ENCODE measurements at places on chromosomes 12 and 14.

GRCh38 chr14:105087308-105087962, 22.2 kb upstream of the GPR132 start:
- DNase-seq, result no peak

DNA sequence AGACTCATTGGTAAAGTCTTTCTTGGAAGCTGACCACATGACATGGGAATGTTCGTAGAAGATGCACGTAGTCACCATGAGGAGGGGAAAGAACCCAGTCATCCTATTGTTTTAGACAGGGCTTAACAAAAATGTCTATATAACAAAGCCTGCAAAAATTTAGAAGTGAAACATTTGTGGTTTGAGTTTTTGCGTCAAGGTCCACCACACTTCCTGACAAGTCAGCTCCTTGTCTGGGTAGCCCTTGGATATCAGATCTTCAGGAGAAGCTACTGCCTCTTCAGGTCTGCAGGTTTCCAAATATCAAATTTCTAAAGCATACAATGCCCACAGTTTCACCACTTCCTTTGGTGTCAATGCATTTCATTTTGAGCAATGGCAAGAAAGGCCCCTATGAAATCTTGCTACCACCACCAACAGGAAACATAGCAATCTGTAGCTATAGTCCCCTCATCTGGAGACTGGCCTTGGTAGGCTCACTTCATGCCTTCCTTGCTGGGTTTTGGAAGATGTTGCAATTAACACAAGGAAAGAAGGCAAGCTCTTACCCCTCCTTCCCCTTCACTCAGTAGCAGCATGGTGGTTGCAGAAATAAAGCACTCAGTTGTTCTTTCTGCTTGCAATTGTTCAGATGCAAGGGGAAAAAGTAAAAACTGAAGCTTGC, 235.2 kb downstream of the PCNX1 start:
- DNase-seq, result no peak

- no peak for DNase-seq
Measured at GRCh38 chr12:116525418-116526001, 33.7 kb upstream of the MAP1LC3B2 start.

DNA sequence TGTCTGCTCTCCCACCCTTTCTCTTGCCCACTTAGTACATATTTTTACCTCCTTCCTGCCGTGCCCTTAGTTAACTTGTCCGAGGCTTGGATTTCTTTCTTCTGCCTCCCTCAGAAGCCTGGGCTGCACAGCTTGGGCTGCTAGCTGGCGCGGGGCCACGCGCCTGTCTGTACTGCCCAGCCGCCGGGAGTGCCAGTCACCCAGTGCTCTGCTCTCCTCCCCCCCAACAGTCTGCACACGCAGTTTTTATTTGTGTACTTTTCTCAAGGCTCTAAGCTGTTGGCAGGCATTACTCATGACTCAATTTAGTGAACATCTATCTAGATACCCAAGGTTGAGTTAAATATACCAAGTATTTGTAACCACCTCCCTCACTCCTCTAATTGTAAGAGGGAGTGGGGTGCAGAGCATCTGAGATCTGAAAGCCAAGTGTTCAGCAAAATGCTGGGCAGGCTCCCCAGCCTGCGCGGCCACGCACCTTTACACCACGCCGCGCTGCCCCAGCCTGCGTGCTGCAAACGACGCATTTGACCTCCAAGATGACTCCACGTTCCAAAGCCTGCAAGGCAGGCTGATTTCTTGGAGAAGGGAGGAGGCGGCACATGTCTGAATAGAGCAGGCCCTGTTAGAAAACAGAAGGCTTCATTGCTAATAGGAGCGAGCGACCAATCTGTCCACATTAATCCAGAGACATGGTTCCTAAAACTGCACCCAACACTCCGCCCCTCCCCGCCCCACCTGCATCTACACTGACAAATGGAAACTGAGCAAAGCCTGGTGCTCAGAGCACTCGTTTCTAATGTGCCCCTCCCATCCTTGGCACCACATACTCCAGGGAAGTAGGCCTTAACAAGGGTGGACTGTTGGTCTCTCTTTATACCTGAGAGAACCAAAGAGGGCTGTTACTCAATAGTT, 18.2 kb upstream of the CACNA2D4 start:
- no peak for DNase-seq

DNA sequence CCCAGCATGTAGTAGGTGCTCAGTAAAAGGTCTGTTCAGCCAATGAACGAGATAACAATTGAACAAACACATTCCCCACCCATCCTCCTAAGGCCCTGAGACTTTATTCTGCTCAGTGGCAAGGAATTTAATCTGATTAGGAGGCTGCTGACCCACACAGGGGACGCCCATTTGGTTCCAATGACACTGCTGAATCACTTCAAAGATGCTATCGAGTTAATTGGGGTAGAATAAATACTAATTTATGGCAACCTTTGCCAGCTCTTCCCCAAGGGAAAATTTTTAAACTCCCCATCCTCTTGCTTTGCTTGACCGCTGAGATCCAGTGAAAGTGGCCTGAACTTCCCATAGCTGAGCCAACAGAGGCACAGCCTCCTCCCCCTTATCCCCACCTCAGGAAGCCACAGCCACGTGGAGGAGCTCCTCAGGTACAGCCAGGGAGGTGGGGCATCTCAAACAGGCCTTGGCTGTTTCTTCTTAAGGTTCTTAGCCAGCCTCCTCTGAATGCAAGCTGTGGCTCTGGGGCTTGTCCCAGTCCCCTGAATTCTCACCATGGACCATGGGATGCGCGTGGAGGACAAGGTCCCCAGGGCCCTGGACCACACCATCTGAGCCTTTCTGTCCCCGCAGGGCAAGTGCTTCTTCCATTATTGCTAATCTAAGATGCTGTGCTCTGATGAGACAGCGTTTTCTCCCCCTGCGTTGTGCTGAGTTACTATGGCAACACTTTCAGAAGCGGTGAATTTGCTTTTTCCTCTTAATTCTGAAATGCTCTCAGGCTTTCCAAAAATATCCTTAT, 26.7 kb downstream of the C14orf132 start:
- DNase-seq, result no peak

DNA sequence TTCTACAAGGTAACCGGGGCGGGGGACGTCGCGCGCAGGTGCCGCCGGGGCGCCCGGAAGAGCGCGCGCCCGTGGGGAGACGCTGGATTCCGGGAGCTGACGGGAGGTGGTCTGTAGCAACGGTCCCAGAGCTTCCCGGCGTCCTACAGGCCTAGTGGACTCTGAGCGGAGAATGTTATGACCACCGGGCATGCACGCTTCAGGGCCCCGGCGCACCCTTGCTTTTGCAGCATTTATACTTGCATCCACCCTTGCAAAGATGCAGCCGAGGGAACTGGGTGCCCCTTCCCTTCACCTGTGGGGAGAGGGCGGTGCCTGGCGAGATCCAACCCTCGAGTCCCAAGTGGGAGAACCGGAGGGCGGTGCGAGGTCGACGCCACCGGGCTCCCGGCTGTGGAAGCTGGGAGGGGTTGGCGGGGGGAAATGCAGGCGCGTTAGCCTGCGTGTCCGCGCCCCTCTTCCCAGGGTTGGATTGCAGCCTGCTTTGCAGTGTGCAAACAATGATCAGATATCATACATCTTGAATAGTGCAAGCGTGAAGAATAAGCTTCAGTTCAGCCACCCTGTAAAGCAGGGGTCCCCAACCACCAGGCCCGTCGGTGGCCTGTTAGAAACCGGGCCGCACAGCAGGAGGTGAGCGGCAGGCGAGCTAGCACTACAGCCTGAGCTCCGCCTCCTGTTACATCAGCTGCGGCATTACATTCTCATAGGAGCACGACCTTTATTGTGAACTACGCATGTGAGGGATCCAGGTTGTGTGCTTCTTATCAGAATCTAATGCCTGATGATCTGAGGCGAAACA, 576 bp downstream of the ERP29 start:
- peak; percentile 47 for DNase-seq

DNA sequence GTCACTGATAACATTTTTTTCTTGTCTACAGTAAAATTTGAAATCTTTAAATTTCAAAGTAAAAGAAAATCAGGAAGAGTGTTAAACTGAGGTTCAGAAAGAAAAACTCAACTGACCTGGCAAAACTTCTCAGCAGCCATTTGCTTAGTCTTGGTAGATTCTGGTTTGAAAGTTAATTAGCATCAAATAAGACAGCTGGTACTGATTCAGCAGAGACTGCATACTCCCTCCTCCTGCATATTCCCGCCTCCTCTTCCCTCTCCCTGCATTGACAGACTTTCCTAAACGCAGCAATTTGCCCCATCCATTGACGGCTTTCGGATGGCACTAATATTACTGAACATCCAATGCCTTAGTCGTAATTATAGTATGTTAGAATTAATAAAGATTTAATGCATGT, 520.8 kb downstream of the FLRT2 start:
- no peak for DNase-seq

DNA sequence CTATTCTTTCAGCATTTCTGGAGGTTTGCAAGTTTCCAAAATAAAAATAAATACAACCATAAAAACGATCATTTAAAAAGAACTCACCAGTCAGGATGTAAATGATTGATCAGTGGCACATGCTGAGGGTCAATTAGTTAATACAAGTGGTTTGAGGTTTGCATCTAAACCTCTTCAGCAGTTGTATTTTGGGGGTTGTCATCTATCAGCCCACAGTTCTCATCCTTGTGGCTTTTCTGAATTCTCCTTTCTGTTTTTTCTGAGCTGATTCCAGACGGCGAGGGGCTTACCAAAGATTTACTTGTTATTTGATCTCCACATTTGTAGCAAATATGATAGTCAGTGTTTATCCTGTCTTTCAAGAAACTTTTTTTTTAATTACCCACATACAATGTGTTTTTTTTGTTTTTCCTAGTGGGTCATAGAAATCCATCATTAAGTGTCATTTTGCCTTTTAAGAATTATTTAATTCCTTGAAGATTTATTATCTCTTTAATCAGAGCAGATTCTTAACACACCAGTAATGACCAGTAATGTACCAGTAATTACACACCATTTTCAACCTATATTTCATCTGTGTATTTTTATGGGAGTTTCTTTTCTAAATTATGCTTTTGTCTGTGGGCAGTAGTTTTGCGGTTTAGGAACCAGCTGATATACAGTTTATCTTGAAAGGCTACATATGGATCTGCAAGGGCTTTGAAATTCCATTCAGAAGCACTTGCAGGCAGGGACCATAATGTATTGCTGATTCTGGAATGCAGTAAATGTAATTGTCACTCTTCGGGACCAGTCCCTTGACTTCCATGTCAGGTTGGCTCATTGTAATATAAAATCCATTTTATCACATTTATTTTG, 56.3 kb upstream of the DAAM1 start:
- DNase-seq, result no peak

DNA sequence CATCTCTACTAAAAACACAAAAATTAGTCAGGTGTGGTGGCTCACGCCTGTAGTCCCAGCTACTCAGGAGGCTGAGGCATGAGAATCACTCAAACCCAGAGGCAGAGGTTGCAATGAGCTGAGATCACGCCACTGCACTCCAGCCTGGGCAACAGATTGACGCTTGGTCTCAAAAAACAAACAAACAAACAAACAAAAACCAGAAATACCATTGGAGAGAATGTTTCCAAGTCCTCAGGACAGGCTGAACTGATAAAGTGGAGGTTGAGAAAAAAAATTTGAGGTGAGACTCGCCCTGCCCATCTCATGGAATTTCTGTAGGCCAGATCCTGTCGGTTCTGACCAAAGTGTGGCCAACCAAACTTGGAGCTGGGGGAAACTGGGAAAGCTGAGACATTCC, 30.6 kb upstream of the NFYB start:
- no peak for DNase-seq

DNA sequence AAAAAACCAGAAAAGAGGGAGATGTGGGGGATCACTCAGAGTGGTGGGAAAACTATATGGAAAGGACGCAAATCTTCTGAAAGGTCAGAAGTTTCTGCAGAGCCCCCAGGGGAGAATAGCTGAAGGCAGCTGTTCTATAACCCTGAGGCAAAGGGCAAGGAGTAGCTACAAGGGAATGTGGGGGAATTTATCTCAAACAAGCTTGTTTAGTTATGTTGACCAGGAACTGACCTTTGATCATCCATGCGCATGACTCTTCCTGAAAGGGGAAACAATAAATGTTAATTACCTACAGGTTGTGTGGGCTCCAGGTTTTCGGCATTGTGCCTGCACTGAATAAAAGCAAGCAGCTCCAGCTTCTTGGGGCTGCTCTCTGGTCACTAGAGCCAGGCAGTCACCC, 968.5 kb downstream of the AACS start:
- DNase-seq, result no peak

DNA sequence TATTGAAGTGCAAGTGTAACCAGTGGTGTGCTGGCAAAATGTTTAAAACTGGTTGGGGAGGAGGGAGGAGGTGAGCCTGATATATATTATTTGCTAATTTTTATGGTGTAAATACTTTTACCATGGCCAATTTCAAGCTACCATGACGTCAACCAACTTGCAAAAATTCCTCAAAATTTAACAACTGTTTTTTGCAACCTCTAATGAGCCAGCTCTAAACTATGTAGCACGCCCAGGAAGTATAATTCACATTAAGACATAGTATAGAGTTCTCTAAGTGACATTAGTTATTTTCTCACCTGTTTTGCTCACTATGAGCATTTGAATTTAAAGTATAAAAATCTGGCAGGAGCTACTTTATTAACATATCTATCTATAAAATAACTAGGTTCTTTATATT, 41.4 kb downstream of the ATL1 start:
- DNase-seq, result no peak

- DNase-seq, result no peak
Measured at GRCh38 chr14:95044463-95045105, 112.7 kb downstream of the DICER1 start.
